NCI-H1694 (cell line): ENCODE measurements at places on chromosomes 5 and 9.
A peak's percentile ranks its signal among the peaks of the same experiment; 100 is the strongest.

- no peak for DNase-seq
Measured at GRCh38 chr9:18146329-18146728, 327.6 kb upstream of the ADAMTSL1 start.

DNA sequence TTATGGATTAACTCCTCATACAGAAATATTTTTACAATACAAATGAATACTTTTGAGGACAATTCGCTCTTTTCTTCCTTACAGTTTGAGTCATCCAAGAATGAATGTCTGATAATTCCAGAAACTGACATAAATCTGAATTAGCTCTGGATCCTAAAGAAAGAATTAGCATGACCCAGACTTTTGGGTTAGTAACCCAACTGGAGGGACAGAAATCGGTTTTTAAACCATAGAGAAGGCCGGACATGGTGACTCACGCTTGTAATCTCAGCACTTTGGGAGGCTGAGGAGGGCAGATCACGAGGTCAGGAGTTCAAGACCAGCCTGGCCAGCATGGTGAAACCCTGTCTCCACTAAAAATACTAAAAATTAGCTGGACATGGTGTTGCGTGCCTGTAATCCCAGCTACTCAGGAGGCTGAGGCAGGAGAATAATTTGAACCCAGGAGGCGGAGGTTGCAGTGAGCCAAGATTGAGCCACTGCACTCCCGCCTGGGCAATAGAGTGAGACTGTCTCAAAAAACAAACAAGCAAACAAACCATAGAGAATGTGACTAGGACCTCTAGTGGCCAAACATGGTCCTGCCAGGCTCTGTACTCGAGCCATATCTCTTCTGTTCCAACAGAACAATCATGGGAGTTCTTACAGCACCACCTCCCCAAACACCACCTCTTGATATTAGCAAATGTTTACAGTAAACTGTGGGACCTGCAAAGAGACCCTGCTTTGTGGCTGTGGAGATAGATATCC lies 44.8 kb downstream of the LURAP1L start:
- DNase-seq = no peak

- DNase-seq = no peak
Measured at GRCh38 chr5:92704590-92704989, 876.4 kb downstream of the NR2F1-AS1 start.

DNA sequence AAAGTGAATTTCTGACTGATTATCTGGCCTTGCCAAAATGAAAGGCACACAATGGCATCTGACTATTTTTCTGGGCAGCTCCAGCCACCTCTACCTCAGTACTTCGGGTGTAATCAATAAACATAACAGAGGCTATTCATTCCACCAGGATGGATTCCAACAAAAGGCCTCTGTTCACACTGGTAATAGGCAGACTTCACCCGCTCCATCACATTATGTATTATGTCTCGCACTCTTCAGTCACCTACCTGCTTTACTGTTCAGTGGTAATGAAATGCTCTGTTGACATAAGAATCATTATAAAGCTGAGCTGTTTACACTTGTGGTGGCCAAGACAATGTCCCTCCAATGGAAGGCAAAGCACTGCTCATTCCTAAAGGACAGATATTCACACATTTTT lies 1333.7 kb upstream of the WWC1 start:
- DNase-seq = no peak

DNA sequence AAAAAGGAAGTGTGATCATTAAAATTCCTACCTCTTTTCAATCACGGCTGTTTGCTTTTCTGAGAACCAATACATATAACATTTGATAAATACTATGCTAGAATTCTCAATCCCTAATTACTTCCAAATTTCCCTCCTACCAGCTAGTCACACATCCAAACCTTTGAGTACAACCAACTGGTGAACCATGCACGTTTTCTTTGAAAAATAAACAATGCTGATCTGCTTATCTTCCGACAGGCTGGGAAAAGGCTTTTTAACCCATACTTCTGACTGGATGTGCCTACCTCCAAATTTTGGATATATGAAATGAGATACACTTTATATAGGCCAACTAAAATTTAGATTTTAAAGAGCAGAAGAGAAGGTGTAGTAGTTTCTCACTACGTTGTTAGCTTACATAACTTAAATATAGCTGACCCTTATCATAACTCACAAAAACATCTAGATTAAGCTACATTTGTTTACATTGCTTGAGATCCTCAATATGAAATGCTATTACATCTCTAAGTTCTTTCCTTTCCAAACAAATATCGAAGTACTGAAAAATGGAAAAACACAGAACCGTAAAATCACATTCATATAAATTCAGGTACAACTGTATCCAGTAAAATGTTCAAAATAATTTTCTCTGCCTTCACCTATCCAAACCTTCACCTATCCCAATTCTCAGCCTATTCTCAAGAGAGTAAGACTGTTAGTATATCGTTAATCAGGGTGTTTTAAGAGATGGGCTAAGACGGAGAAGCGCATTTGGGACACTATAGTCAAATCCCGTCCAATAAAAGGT lies 2.1 kb downstream of the NR3C1 start:
- DNase-seq = no peak

- no peak for DNase-seq
Measured at GRCh38 chr9:127535834-127536233, 76.2 kb upstream of the STXBP1 start.

GRCh38 chr5:144142139-144142823 lies 28.2 kb downstream of the YIPF5 start:
- peak; percentile 66 for DNase-seq

- DNase-seq = peak; percentile 60
Measured at GRCh38 chr5:149367249-149367971, 9.6 kb downstream of the PCYOX1L start.

DNA sequence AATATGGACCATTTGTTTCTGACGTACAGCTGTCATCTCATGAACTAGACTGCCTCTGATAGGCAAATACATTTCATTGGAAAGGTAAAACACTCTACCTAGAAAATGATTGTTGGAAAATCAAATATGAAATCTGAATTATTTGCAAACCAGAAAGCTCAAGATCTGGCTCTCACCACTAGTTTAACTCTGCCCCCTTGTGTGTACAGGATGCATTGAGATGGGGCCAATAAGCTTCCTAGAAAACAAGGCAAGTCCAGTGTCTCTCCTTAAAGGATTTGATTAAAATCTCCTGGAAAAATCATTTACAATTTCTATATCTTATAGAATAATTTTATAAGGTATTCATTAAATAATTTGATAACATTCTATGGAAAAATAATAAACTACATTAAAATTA lies 311.9 kb upstream of the ANKH start:
- no peak for DNase-seq

DNA sequence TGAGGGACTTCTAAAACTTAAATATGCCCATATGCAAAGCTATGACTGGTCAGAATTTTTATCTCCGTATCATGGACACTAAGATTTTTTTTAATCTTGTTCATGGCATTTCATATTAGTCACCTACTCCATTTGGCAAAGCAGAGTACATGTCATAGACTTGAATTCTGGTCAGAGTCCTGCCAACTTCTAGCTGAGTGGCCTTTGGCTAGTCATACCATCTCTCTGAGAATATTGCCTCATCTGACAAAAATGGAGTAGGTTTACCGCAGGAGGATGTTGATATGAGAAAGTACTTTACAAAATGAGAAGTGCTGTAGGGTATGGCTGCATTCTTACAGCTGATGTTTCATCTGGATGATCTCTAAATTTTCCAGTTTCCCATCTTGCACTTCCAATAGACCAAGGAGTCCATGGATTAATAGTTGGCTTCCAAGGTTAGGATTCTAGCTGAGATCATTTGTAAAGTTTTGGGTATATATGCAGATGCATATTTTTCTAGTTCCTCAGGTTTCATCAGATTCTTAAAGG lies 150.8 kb upstream of the NR3C1 start:
- no peak for DNase-seq

- DNase-seq = no peak
Measured at GRCh38 chr9:87080512-87081264, 133.4 kb upstream of the GAS1 start.

GRCh38 chr5:42026446-42026845 lies 101.4 kb downstream of the FBXO4 start:
- no peak for DNase-seq

- no peak for DNase-seq
Measured at GRCh38 chr5:122083535-122083934, 5.5 kb upstream of the LOX start.

DNA sequence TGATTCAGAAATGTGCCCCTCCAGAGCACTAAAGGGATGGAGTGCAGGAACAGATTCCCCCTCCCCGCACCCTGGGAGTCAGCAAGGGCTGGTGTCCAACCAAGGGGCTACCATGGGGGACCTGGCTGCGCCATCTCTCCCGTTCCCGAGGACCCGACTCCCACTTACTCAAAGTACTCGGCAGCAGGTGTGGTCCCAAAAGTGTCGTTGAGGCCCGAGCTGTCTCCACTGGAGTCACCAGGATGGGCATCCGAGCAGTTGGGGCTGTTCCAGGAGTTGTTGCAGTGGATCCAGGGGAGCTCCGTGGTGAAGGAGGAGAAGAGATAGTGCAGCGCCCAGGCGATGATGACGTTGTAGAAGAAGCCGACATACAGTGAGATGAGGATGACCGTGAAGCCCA lies 12.9 kb downstream of the SLC6A3 start:
- no peak for DNase-seq

- DNase-seq = no peak
Measured at GRCh38 chr5:5374009-5374715, 48.3 kb upstream of the ICE1 start.

DNA sequence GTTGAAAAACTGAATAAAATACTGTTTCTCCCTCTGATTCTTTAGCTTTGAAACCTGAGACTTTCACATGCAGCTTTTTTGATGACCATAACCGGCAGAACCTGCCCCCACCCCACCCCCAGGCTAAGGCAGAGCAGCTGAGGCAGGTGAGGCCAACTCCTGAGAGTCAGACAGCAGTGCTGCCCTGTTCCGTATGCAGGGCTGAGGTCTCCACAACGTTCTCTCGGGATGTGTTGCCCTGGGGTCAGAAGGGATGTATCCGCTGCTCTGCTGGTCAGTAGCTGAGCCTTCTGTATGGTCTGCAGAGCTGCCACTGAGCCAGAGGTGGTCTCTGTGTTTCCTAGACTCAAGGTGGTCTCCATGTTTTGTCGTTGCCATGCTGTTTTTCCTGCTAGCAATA lies 190.5 kb downstream of the AOPEP start:
- no peak for DNase-seq

- no peak for DNase-seq
Measured at GRCh38 chr9:129836311-129837007, 1.2 kb downstream of the USP20 start.

DNA sequence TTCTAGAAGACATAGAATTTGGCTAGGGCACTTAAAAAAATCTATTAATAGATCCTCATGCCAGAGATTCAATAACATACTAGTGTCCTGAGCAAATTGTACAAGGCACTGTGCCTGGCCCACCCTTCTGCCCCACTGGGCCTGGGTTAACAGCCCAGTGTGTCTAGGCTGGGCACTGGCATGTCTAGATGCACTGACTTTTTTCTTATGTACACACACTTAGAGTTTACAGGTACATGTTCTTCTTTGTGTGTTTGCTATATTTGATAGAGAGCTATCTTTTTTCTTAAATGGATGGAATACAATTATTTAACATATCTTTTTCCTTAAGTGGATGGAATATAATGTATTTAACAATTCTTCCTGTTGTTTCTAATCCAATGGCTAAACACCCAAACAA lies 241.5 kb downstream of the AUH start:
- DNase-seq = no peak

GRCh38 chr5:120803282-120803681 lies 339.2 kb downstream of the PRR16 start:
- peak; percentile 3 for DNase-seq

- DNase-seq = no peak
Measured at GRCh38 chr5:1101961-1102713, 9.7 kb downstream of the SLC12A7 start.

GRCh38 chr5:73230264-73231245 lies 57.6 kb downstream of the TMEM174 start:
- no peak for DNase-seq

- no peak for DNase-seq
Measured at GRCh38 chr9:14318934-14319580, 5.1 kb upstream of the NFIB start.

- no peak for DNase-seq
Measured at GRCh38 chr5:78593465-78593864, 55.1 kb downstream of the LHFPL2 start.

GRCh38 chr5:135211791-135212190 lies 177.8 kb upstream of the PITX1 start:
- no peak for DNase-seq

DNA sequence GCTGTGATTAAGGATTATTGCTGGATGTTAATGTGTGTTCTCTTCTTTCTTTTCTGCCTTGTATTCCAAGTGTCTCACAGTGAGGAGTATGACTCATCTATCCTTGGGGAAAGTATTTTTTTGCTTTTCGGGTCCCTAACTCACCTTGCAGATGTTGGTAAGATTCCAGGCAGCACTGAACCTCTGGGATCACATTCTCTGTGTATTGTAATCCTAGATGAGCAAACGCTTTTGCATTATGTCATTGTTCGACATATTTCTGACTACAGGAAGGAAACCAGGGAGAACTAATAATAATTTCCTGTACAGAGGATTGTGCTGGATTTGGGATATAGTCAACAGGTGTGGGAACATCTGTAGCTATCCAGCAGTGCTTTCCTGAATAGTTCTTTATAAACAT lies 246.1 kb upstream of the TUT7 start:
- no peak for DNase-seq

DNA sequence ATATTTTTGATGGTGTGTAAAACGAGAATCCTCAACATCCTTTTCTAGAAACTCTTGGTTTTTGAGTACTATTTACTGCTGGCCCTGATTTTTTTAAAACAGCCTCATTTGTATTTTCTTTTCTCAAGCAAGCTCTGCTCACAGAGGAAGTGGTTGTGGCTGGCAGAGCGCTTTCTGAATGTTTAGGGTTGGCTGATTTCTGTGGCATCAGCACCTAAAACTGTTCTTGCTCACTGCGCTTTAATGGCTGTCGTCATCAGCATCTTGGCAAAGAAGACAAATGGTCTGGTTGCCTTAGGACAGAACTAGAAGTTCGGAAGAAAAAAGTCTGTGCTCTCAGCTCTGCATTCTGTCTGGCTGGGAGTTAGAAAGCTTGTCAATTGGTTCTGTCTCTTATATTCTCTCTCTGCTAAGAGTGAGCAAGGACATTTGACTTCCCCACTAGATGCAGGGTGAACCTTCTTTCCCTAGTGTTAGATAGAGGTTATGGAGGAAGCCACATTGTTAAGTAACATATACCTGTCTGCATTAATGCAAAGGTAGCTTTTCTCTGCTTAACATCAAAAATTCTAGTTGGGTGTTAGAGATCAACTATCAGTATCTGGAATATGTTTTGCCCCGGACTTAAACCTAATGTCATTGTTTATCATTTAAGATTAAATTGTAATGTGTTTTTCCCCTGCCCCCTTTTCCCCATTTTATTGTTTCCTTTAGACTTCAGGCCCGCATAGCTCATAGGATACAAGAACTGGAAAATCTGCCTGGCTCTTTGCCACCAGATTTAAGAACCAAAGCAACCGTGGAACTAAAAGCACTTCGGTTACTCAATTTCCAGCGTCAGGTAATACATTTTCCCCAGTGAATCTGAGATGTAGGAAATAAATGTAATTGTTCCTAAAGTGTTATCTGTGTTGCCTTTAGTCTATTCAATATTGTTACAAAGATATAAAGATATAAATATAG lies 39.0 kb downstream of the SMARCA2 start:
- no peak for DNase-seq

- DNase-seq = no peak
Measured at GRCh38 chr9:116935149-116935897, 248.2 kb downstream of the TRIM32 start.
